HAP-1 (cell line): ENCODE measurements at places on chromosomes 6 and 20.

DNA sequence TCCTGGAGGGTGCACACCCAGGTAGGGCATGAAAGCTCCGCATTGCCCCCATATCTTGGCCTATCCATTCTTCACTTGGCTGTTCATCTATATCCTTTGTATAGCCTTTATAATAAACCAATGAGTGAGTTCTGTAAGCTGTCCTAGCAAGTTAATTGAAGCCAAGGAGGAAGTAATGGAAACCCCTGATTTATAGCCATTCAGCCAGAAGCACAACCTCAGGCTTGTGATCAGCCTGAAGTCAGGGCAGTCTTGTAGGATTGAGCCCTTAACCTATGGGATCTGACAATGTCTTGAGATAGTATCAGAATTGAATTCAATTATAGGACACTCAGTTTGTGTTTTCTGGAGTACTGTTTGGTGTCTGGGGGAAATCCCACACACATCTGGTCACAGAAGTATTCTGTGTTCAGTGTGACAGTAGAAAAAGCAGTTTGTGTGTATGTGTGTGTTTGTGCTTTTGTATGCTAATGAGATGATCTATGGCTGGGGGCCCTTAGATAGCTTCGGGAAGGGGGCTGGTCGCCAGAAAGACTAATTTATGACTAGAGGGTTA, 5.7 kb downstream of the NT5E start:
- DNase-seq = no peak

DNA sequence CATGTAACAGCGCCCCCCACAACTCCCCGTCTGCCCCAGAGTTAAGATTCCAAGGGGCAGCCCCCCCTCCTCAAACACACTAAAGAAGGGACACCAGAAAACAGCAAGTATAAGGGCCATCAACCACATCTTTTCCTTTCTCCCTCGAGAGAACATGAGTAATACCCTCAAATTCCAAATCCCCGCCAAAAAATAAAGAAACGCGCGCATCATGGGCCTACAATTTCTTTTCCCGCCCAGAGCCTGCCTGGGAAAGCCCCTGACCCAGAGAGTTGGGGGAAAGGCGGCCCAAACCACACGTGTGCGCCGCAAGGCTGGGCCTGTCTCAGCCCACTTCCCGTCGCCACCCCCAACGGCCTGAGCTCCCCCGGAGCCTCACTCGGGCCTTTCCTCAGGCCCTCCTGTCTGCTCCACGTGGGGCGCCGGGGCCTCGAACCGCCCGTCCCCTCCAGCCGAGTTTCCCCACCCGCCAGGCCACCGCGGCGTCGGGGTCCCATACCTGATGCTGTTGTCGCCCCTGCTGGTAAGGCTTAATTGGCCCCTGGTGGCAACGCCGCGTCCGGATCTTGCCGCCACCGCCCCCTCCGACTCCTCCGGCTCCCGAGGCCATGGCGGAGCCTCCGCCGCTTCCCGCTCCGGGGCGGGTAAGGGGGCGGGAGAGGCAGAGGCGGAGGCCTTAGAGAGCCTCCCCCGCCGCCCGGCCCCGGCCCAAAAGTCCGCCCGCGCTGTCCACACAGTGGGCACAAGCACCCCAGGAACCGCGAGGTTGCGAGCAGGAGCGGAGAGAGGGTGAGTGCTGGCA, 746 bp downstream of the NUP153 start:
- peak; percentile 42 for DNase-seq

DNA sequence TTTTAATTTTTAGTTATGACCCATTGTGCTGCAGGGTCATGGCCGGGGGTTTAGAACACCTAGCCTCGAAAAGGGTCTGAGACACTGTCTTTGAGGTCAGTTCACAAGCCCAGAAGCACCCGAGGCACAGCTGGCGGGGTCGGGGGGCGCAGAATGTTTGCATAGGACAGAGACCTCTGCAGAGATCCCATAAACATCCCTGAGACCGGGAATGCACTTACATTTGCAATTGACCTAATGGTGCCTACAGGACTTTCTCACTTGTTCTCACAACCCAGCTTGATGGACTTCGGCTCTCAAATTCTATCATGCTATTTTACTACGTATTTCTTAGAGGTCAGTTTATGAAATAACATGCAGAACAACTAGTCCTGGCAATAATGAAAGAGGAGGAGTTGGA, 33.5 kb upstream of the FOXC1 start:
- no peak for DNase-seq

- no peak for DNase-seq
These were observed 109.9 kb downstream of the CD2AP start for GRCh38 chr6:47587493-47587892.

DNA sequence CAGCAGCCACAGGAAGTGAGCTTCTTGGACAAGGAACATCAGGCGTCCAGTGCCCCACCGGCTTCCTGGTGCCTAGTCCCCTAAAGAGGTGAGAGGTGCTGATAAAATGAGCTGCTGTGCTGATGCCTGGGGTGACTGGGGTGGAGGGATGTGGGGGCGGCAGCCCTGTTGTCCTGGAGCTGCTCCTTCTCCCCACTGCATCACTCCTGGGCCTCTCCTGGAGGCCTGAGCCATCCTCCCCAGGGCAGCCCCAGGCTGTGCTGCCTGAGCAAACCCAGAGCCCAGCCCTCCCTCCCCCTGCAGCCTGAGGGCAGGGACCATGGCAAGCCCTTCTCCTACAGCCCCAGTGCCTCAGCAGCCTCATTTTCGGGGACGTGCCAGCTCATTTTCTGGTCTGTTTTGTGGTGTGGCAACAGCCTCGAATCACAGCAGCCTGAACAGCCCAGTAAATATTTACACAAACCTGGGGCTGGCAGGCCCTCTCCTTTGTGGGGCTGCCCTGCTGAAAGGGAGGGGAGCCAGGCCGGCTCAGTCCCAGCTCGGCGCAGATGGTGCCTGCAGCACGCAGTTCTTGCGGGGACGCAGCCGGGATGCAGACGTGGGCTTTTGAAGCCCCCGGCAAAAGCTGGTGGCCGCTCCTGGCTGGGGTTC, 259.9 kb downstream of the DLL1 start:
- DNase-seq = no peak

GRCh38 chr20:64102647-64103354, 4.6 kb downstream of the NPBWR2 start:
- DNase-seq = peak; percentile 52

DNA sequence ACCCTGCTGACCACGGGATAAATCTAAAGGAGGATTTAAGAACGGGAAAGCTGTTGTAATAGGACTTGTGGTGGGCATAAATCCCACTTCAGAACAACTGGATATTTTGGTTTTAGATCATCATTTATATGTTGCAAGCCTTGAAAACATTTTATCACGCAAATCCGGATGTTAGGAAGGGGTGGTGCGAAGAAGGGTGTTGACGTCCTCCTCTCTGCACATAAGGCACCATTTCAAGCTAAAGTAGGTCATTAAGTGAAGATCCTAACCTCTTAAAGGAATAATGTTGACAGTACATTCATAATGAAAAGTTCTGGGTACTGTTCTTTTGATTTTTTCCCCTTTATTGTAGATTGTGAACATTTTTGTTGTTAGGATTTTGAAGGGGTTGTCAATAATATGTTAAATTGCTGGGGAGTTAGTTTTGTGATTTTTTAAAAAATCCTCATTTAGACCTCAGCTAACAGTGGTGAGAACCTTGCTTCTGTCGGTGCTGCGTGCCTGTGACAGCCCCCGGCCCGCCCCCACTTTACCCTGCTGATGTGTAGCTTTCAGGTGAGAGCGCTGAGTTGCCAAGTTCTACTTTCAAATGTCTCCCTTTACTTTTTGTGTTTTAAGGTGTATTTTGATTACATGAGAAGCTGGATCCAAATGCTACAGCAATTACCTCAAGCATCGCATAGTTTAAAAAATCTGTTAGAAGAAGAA, 88.8 kb downstream of the MAP3K4 start:
- no peak for DNase-seq

DNA sequence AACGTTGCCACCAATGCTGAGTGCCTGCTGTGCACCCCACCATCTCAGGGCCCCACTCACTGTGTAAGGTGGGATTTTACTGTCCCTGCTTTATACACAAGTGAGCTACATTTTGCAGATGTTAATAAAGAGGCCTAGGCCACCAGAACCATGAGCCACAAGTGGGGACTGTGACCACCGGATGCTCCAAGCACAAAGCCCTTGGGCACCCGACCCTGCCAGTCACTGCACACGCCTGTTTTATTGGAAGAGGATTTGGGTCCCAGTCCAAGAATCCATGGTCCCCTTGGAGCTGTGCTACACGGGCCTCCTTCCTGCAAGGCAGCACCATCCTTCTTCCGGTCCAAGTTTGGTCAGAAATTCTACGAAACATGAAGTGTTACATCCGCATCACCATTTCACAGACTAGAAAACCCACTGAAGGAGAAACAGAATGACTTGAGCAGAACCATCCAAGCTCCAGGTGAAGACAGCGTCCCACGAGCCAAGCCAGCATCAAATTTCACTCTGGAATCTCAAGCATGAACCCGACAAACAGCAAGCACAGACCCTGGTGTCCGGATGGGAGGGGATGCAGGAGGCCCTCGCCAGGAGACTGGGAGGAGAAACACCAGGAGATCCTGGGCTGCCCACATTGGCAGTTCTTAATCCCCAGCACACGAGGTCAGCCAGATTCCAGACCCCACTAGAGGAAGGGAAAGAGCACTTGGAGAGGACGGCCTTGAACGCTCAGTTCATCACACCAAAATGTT, 226.9 kb downstream of the DLL1 start:
- no peak for DNase-seq

DNA sequence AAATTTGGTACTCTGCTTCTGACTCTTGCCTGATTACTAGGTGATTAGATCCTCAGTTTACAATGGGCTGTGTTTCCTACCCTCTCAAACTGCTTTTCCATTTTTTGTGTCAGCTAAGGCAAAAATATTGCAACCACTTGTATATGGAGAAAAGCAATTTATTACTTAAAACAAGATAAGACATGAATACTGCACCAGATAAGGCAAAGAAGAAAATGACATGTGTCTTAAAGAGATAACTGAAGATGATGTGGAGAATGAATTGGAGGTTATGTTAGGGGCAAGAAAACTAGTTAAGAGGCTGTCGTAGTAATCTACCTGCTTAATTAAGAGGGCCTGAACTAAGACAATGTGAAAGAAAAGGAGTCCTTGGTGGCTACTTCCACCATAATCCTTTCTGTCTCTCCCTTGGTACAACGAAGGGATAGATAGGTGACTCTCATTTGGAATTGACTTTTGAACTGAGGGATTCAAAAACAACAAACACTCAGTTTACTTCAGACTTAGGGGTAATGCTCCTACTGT, 16.3 kb upstream of the REV3L start:
- no peak for DNase-seq

GRCh38 chr6:32212076-32212760, 11.6 kb downstream of the NOTCH4 start:
- no peak for DNase-seq

DNA sequence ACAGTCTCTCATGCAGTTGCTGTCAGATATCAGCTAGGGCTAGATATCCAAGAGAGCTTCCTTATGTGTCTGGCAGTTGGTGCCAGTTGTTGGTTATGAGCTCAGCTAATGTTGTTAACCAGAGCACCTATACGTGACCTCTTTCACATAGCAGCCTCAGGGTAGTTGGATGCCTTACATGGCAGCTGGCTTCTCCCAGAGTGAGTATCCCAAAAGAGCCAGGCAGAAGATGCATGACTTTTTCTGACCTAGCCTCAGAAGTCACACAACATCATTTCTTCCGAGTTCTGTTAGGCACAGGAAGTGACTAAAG, 175.7 kb downstream of the VEGFA start:
- DNase-seq = no peak

- DNase-seq = no peak
These were observed 446.3 kb downstream of the PREX1 start for GRCh38 chr20:48381353-48382120.

- DNase-seq = no peak
These were observed 36.1 kb upstream of the PNRC1 start for GRCh38 chr6:89044328-89045010.

- DNase-seq = no peak
These were observed 5.2 kb downstream of the FOXO3 start for GRCh38 chr6:108565893-108566292.

DNA sequence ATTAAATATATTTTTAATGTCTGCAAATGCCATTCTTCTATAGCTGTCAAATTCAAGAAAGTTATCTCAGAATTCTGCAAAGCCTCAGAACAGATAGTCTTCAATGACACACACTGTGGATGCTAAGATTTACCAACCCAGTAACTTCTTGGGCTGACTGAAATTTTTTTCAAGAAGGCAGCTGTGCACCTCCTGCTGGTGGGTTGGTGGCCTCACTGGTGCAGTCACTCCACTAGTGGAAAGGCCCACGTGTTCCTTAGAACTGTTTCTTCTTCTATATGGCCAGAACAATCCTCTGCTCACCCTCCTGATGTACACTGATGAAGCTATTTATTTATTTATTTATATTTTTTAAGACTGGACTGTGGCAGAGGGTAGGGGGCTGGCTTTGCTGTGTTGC, 28.1 kb upstream of the MTCL3 start:
- DNase-seq = no peak

GRCh38 chr6:127300411-127300810, 33.7 kb downstream of the RNF146 start:
- DNase-seq = no peak

- DNase-seq = no peak
These were observed 30.9 kb downstream of the TOX2 start for GRCh38 chr20:43945391-43946205.

GRCh38 chr6:26400626-26401025, 1.4 kb upstream of the BTN3A1 start:
- DNase-seq = no peak

DNA sequence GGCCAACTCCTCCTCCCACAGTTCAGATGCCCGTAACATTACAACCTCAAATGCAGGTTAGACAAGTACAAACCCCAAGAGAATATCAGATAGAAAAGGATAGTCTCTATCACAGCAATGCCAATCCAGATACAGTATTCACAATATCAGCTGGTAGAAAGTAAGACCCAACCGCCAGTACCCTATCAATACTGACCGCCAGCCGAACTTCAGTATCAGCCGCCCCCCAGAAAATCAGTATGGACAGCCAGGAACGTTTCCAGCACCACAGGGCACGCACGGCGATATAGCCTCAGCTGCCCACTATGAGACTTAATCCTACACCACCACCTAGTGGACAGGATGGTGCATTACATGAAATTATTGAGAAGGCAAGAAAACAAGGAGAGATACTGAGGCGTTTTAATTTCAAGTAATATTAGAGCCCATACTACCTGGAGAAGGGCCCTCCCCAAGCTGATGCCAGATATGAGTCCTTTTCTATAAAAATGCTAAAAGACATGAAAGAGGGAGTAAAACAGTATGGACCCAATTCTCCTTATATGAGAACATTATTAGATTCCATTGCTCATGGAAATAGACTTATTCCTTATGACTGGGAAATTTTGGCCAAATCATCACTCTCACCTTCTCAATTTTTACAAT, 17.6 kb upstream of the EIF2S2 start:
- DNase-seq = peak; percentile 76

GRCh38 chr6:40816601-40817000, 222.4 kb downstream of the UNC5CL start:
- no peak for DNase-seq

DNA sequence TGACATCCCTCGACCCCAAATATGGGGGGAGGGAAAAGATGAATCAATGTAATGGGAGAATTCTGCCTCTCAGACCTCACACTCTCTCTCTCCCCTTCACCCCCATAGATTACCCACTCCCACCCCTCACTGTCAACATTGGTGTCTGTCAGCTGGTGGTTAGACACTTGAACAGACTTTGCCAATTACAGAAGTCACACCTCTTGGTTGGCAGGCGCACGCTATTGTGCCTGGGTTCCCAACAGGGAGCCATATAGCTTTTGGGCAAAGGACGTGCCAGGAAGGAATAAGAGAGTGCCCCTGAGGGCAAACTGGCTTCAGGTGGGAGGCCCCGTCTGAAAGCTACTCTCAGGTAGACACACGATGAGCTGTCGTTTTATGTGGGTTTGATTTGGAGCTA, 54.1 kb upstream of the FYN start:
- no peak for DNase-seq
